ENCODE measurements at places on chromosomes 1 and 21. TPM values are rescaled to one million over a fixed set of nuclear protein-coding genes. Genes with fewer than 3 reads are reported as not detected.

GRCh38 chr21:46637952-46638746 lies 2.7 kb downstream of the PRMT2 start:
- DNase-seq, result no peak
- peaks cover 12% of the 10 kb centered on the region for H3K4me1 ChIP-seq
- no peak overlapping the region for H3K4me3 ChIP-seq
- peaks cover 2% of the 10 kb centered on the region for H3K36me3 ChIP-seq

GRCh38 chr1:31444725-31445448 lies 31.9 kb downstream of the SERINC2 start:
- H3K4me1 ChIP-seq, result no peaks in the 10 kb centered on the region
- no peaks in the 10 kb centered on the region for H3K36me3 ChIP-seq
- no peak for DNase-seq

DNA sequence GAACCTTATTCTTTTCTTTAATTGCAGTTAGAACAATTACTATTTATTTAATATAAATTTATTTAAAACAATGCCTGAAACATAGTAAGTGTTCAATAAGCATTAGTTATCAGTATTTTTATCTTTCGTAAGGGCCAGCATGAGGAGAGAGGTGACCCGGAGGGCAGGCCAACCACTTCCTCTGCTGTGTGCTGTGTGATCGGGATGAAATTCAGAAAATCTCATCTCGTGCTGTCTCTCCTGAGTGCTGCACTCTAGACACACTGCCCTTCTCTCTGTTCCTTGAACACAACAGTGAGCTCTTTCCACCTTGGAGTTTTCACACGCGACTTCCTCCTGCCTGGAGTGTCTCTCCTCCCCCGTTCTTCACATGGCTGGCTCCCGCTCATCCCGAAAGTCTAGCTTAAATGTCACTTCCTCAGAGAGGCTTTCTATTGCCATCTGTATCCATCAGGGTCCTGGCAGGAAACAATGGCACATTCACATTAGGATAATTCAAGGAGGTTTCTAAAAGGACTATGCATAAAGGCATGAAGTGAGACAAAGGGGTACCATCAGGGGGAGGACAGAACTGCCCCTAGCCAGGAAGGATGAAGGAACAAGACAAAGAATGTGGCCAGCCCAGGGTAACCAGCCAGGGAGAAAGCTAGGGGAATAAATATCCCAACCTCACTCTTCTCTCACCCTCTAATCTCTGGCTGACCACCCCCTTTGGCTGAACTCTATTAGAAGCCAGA lies 142.6 kb upstream of the GJB5 start:
- no peak overlapping the region for H3K4me3 ChIP-seq
- DNase-seq, result no peak
- no peaks in the 10 kb centered on the region for H3K4me1 ChIP-seq
- H3K27ac ChIP-seq, result no peak overlapping the region

The MSH4 gene
- total RNA-seq, result 0.26 TPM

The ACKR1 gene
- total RNA-seq, result not detected

DNA sequence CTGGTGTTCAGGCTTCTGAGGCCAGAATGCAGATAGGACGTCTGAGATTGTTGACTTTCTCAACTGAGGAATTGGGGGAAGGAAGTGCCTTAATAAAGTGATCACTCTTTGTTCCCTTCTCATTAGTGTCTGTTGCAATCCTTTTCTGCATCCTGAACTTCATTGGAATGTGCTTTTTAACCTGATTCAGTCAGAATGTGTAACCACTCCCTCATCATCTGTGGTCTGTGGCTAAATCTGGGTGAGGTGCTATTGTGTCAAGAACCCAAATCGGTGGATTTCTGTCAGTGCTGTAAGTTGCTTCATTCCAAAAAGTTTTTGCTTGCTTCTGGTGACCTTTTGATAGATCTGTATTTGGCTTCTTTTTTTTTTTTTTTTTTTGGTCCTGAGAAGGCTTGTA lies 38.2 kb downstream of the ARID1A start:
- H3K4me1 ChIP-seq, result no peaks in the 10 kb centered on the region
- no peak overlapping the region for H3K27ac ChIP-seq
- H3K4me3 ChIP-seq, result no peak overlapping the region
- H3K36me3 ChIP-seq, result peaks cover 43% of the 10 kb centered on the region
- no peaks in the 10 kb centered on the region for H3K27me3 ChIP-seq
- DNase-seq, result no peak

The AKR7A3 gene
- 1.4 TPM for total RNA-seq

The CLIC6 gene
- 0.05 TPM for total RNA-seq

GRCh38 chr1:230807561-230808280 lies 60.5 kb downstream of the CAPN9 start:
- no peaks in the 10 kb centered on the region for H3K4me1 ChIP-seq
- DNase-seq, result no peak
- H3K36me3 ChIP-seq, result no peaks in the 10 kb centered on the region
- no peak overlapping the region for H3K4me3 ChIP-seq
- no peaks in the 10 kb centered on the region for H3K27me3 ChIP-seq
- no peak overlapping the region for H3K27ac ChIP-seq

The SLAMF6 gene
- total RNA-seq, result not detected

DNA sequence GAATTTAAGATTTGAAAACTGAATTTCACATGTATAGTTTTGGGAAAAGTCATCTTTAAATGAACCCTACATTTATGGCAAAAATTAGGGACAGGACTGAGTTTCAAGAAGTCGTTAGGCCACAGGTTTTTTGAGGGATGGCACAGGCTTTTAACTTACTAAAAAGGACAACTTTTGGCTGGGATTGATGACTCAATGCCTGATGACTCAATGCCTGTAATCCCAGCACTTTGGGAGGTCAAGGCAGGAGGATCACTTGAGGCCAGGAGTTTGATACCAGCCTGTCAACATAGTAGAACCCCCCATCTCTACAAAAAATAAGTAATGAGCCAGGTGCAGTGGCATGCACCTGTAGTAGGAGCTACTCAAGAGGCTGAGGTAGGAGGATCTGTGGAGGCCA lies 15.9 kb downstream of the UCK2 start:
- H3K27me3 ChIP-seq, result no peaks in the 10 kb centered on the region
- no peak overlapping the region for H3K4me3 ChIP-seq

DNA sequence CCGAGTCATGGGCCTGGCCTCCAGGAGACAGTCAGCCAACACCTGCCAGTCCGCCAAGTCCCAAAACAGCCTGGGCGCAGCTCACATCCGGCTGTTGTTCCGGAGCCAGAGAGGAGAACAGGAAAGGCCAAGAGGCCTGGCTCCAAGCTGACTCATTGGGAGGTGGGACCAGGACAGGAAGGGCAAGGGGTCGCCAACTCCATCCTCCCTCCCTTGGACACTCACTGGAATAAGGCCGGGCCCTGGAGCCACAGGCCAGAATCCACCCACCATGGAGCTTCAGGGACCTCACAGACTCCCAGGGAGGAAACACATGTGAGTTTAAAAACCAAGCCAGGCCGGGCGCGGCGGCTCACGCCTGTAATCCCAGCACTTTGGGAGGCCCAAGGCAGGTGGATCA lies 25.1 kb upstream of the CLIC4 start:
- no peak overlapping the region for H3K4me3 ChIP-seq
- no peaks in the 10 kb centered on the region for H3K27me3 ChIP-seq
- no peaks in the 10 kb centered on the region for H3K36me3 ChIP-seq
- H3K4me1 ChIP-seq, result peaks cover 11% of the 10 kb centered on the region
- H3K27ac ChIP-seq, result no peak overlapping the region
- no peak for DNase-seq

DNA sequence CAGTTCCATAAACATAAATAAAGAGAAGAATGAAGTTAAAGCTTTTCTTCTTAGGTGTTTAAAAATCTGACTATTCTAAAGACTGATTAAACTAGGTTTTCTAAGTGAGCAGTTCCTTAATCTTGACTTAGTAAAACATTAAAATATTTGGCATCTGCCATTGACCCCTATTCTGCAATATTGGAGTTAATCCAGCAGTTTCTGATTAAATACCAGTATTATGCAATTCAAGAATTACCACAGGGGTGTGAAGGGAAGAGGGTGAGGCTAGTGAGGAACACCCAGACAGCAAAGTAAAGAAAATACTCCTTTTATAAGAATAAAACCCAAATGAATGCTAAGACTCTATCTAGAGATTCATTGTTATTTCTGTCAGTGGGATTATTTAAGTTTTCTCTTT lies 40.9 kb downstream of the CLIC4 start:
- no peak overlapping the region for H3K27ac ChIP-seq
- no peaks in the 10 kb centered on the region for H3K27me3 ChIP-seq
- H3K36me3 ChIP-seq, result no peaks in the 10 kb centered on the region
- no peaks in the 10 kb centered on the region for H3K4me1 ChIP-seq

DNA sequence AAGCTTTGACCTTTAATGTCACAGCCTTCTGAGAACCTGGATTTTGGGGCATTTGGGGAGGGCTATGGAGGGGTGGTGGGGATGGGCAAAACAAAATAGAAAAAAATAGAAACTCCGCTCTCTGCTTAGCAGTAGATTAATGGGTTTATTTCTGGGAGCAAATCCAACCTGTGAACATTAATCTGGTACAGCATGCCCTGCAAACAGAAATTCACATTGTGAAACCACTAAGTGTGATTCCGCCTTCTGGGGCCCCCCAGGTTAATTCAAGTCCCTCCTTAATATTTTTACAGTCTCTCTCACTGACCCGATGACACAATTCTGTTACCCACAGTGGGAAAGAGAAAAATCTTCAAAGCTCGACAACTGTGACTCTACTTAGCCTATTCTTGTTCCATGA lies 76.4 kb downstream of the TIAM1 start:
- H3K4me3 ChIP-seq, result no peak overlapping the region
- DNase-seq, result no peak
- H3K27me3 ChIP-seq, result no peaks in the 10 kb centered on the region
- no peak overlapping the region for H3K27ac ChIP-seq

The ATP6V1G3 gene
- total RNA-seq, result not detected
